Caki2 (cell line): ENCODE measurements at places on chromosomes 12 and 14. TPM values are rescaled to one million over a fixed set of nuclear protein-coding genes. Genes with fewer than 3 reads are reported as not detected.

- no peak for DNase-seq
Measured at GRCh38 chr14:76237349-76237990, 85.7 kb downstream of the GPATCH2L start.

- DNase-seq, result no peak
Measured at GRCh38 chr14:87217023-87217422, 776.0 kb downstream of the GALC start.

GRCh38 chr12:43579206-43579605 lies 27.2 kb upstream of the ADAMTS20 start:
- DNase-seq, result peak; percentile 5

Gene FSCB
- not detected in 2 replicates for total RNA-seq

DNA sequence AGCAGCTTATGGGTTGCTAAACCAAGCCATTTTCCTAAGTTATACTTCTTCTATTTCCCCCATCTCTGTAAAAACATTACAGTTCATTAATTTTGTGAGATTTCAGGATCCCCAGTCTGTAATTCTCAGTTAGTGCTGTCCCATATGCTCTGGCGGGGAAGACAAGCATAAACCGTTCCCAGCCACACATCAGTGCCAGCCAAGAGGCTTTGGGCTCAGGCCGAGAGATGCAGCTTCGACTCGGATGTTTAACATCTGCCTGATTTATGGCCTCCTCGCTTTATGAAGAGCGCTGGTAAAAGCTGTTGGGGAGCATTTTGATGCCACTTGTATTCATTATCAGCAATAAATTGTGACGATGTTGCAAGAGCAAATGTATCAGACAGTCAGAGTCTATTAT lies 349.1 kb upstream of the CCDC196 start:
- no peak for DNase-seq

- DNase-seq, result no peak
Measured at GRCh38 chr12:105240228-105240627, 4.3 kb upstream of the APPL2 start.

DNA sequence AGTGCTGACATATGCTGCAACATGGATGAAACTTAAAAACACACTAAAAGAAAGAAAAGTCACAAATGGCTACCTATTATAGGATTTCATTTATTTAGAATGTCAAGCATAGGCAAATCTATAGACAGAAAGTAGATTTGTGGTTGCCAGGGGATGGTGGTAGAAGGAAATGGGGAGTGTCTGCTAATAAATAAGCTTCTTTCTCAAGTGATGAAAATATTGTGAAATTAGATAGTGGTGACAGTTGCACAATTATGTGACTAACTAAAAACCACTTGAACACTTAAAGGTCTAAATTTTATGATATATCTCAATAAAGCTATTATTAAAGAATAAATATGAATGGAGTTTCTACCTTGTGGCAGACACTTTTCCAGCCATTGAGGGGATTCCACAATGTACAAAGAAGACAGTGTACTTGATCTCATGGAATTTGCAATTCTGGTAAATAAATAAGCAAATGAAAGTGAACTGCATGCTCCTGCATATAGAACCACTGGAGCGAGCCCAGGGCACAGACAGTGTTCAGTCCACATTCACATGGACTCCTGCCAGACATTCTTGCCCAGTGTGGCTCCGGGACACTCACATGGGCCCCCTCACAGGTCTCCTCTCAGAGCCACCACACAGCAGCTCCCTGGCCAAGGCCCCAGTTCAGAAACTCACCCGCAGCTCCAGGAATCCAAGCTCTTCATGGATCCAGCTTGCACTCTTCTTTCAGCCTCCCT lies 107.1 kb upstream of the ARID2 start:
- DNase-seq, result no peak

DNA sequence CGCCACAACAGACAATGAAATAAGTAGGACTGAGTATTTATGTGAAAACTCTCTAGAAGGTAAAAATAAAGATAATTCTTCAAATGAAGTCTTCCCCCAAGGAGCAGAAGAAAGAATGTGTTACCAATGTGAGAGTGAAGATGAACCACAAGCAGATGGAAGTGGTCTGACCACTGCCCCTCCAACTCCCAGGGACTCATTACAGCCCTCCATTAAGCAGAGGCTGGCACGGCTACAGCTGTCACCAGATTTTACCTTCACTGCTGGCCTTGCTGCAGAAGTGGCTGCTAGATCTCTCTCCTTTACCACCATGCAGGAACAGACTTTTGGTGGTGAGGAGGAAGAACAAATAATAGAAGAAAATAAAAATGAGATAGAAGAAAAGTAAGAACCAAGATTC lies 82.7 kb downstream of the VEZT start:
- DNase-seq, result no peak

Gene LBHD2
- 7.5 TPM in 1 of 2 replicates, not detected in the other for total RNA-seq

GRCh38 chr12:27937768-27938167 lies 34.8 kb downstream of the PTHLH start:
- no peak for DNase-seq

DNA sequence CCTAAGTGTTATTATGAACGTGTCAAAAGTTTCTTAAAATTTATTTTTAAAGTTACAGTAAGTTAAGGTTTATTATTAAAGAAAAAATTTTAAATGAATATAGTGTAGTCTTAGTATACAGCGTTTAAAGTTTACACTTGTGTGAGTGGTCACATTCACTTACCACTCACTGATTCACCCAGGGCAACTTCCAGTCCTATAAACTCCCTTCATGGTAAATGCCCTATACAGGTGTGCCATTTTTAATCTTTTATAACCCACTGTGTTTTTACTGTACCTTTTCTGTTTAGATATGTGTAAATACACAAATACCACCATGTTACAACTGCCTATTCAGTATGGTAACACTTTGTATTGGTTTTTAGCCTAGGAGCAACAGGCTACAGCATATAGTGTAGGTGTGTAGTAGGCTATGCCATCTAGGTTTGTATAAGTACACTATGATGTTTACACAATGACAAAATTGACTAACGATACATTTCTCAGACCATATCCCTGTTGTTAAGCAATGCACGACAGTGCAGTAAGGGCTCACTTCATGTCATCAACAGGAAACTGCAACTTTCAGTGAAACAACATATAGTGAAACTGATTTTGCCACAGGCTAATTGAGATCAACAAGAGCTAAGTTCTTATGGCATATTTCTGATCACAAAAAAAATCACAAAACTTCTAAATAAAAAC lies 112.0 kb upstream of the TMCC3 start:
- no peak for DNase-seq

DNA sequence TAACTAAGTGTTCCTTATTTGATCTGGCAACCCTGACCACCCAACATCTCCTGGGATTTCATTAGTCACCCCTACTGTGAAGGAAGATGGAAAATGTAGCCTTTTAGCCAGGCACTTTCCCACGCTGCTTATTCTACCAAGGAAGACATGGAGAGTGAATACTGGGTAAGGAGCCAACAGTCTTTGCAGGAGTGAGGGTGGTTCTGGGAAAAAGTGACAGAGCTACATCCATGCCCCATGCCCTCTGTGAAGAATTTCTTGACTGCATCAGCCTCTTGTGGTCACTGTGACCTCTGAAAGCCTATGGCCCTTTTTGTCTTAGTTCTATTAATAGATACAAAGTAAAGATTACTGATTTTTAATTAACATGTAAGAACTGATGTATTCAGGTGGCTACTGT lies 196.0 kb upstream of the EEA1 start:
- no peak for DNase-seq

DNA sequence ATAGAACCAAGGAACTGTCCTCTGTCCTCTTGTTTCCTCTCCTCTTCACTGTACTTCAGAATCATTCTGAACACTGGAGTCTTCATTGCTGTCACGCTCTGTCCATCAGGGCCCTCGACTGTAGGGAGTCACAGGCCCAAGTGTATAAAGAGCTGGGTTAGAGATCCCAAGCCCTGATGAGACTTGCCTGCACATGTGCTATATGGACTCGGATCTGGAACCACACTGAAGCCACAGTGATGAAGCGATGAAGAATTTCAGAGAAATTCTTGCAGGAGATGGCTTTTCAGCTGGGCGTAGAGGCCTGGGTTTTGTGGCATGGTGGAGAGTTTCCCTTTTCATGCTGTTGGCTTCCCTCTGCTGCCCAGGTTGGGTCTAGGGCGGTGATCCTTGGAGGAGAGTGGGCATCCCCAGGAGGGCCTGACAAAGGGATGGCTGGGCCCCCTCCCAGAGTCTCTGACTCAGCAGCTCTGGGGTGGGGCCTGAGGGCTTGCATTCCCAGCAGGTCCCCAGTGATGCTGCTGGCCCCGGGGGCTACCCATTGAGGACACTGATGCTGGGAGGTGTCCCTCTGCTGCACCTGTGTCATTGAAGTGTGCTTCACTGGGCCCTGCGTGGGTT lies 39.6 kb upstream of the YY1 start:
- DNase-seq, result no peak

- no peak for DNase-seq
Measured at GRCh38 chr14:20356422-20356821, 13.0 kb downstream of the PARP2 start.

- no peak for DNase-seq
Measured at GRCh38 chr12:2998789-2999264, 39.6 kb downstream of the TEAD4 start.

Gene PGF
- 0.71 and 4.5 TPM in 2 replicates for total RNA-seq

DNA sequence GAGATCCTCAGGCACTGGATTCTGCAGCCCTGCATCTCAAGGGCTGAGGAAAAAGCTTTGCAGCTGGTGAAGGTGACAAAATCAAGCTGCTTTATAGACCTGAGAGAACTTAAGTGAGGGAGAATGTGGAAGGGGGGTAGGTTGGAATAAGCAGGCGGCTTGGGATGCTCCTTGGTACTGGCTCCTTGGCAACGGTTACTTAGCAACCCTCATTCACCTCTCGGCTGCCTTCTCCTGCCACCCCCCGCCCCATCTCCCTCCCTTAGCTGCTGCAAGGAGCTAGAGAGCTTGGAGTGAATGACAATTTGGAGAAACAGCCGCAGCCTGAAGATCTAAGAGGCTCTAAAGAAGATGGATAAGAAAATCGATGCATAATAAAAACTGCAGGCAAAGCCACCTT lies 44.1 kb upstream of the CISTR start:
- no peak for DNase-seq

GRCh38 chr12:121813951-121814350 lies 10.1 kb downstream of the SETD1B start:
- DNase-seq, result no peak

Gene PROX2
- total RNA-seq, result not detected in 2 replicates

Gene PLA2G1B
- total RNA-seq, result not detected in 2 replicates

GRCh38 chr14:69694730-69695281 lies 72.1 kb upstream of the SRSF5 start:
- DNase-seq, result no peak

DNA sequence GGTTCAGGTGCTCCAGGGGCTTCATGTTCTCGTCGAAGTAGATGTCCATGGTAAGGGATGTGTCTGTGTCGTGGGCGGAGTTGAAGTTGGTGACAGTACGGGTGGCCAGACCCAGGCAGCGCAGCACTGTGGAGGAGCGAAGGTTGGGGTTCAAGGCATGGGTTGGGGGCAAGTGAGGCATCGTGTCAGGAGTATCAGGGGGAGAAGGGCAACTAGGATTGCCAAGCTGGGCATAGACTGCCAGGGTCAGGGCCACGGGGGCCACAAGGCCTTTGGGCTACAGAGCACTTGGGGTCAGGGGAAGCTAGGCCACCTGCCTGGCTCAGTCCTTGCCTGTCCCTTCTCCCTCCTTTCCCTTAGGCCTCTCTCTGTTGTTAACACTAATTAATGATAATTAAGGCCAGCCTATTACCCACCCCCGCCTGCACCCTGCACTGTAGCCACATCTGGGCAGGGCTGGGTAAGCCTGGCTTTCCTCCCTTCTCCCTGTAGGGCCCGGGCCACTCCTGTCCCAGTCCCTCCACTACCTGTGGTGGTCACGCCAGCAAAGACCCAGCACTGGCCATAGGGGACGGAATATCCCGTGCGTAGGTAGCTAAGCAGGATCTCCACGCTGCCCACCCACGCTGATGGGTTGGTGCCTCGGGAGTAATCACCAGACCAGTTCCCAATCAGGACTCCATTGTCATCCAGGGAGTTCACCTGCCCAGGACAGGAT lies 4.3 kb downstream of the TGM1 start:
- DNase-seq, result no peak

Gene SSPN
- 3.9 and 34.1 TPM in 2 replicates for total RNA-seq

Gene SRRM4
- not detected in 2 replicates for total RNA-seq
